ENCODE measurements at places on chromosomes 5 and 9.

- no peak for DNase-seq
Observed at GRCh38 chr5:149938791-149939358, 5.7 kb downstream of the PDE6A start.

DNA sequence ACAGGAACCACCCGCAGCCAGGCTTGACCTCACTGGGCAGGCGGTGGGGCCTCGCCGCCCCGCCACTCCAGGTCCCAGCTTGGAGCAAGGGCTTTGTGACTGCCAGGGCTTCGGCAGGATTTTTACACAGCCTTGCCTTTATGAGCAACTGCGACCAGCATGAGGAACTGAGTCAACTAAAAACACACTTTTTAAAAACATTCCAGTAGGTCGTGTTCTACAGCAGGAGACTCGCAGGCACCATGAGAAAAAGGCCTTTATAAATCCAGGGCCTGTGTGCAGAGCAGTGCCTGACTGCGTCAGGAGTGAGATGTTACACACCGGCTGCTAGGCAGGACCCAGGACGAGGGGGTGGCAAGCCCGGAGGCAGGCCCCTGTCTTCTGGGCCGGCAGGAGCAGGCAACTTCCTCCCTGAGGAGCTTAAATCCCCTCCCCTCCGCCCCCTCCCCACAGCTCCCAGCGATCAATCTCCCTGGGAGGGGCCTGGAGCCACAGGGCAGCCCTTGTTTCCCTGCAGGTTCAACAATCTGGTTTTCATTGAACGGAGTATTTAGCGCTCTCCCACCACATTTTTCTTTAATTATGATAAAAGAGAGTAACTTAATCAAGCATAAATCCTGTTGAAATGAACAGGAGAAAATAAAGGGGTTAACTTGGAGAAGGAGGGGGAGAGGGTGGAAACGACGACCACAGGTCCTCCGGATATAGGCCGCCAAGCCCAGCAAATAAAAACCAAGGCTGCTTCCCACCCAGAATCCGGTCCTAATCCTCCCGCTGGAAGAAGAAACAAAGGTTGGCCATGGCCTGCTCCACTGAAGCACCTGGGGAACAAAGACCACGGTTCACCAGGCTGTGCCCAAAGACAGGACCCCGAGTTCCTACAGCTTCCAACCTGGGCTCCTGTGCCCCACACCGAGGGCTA lies 92.5 kb downstream of the ROR2 start:
- no peak for DNase-seq

DNA sequence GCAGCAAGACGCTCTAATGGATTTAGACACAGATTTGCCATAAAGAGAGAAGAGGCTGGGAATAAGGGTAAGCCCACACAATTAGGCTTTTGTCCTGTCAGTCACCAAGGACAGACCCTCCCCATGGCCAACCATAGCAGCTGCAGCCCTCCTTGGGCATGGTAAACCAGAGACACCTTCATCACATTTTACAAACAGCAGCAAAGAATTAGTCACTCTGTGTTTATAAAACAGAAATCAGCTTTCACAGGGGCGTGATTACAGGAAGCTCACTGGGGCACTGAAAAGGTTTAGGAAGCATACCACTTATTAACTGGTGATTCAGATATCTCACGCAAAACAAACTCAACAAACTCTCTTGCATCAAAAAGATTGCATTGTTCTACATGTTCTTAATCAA lies 37.3 kb upstream of the ZNF622 start:
- no peak for DNase-seq

GRCh38 chr5:124634741-124635323 lies 111.6 kb downstream of the ZNF608 start:
- no peak for DNase-seq

DNA sequence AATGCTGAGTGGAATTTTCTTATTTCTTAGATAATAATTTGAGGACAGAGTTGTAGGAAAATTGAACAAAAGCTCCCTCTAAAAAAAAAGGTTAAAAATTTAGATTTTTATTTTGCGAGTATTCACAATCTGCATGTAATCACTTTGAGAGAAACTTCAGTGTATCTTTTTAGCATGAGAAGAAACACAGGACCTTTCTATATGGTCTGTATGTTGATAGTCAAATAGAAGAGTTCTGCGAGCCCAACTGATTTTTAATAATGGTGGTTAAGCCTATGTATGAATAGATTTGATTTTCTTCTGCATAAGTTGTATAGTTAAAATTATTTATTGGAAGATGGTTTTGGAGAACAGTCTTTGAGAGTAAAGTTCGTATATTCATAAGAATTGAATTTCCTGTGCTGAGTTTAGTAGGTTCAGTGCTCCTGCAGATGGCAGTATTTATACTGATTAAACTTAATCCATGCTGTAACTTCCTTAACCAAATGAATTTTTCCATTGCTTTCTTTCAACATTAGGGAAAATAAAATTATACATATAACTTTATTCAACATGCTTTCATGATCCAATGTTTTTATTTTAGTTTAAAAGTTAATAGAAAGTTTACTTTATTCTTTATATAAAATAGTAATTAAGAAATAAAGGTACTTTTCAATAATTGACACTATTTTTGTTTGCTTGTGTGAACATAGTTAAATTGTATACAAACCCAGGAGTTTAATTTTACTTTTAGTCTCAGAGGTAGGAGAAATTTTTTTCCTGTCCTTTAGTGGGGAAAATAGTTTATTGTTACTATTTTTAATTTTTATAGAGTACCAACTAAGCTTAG lies 19.6 kb downstream of the TCERG1 start:
- DNase-seq = no peak

DNA sequence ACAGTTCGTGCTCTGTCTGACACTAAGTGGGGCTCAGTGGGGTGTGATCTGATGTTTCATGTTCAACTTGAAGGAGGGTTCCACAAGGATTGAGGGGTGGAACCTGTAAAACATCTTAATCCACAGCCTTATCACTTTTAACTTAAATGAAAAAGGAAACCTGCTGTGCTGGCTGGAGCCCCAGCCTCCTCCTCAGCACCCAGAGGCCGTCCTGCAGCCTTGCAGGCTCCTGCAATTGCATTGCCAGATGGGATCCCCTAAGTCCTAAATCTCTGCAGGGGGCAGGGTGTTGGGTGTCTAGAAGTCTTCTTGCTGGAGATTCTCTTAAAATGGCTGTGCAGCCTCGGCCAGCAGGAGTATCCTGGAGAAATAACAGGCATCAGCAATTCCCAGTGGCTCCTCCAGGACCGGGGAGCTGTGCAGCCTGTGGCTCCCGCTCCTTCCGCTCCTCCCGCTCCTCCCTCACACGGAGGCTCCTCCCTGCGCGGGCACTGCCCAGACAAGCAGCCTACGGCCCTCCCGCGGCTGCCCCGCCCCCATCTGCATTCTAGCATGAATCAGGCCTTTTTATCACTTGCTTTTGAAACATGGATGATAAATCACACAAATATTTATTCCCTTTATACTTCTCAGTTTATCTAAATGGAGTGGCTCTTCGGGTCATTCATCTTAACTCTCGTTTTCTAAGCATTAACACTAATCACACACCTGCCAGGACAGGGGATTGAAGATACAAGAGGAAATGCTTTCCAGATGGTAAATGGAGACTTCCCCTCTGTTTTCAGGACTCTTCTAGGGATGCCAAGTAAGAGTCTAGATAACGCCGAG lies 131.0 kb downstream of the ADAMTS16 start:
- DNase-seq = no peak

- no peak for DNase-seq
Observed at GRCh38 chr9:551986-552929, 289.2 kb upstream of the DMRT1 start.

- no peak for DNase-seq
Observed at GRCh38 chr5:133967124-133967523, 1.3 kb downstream of the C5orf15 start.

GRCh38 chr5:141874262-141874964 lies 3.8 kb downstream of the PCDH1 start:
- no peak for DNase-seq

- DNase-seq = no peak
Observed at GRCh38 chr9:97900738-97901565, 21.3 kb downstream of the TRMO start.

DNA sequence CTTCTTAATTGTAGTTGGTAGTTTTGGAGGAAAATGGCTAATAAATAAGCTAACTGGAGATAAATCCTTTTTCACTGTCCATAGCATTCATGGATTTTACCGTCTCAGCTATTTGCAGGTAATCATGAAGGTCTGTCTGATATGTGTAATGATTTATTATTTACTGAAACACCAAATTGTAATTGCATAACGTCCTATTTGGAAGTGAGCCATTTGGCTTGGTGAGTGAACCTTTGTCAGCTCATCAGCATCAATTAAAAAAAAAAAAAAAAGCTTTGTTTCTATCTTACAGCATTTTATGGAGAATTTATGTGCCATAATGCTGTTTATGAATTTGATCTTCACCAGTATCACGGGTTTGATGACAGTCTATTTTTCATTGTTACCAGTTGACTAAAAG lies 20.2 kb downstream of the RECK start:
- no peak for DNase-seq

- no peak for DNase-seq
Observed at GRCh38 chr9:77386187-77386586, 208.9 kb downstream of the VPS13A start.

GRCh38 chr9:114266969-114267368 lies 55.9 kb upstream of the ORM1 start:
- DNase-seq = no peak

DNA sequence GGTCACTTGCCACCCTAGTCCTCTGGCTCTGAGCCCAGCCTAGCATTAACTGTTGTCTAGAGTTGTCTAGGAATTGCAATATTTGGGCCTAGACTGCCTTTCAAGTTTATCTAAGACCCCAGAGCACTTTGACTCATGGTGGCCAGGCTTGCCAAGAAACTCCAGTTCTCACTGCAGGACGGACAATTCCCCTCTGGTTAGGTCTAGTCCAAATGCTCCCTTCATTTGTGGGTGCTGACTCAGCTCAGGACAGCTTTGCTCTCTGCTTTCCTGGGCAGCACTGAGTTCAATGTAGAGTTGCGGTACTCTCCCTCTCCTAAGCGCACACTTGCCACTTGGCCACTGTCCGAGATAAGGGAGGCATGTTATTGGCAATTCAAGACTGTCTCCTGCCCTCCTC lies 619.4 kb downstream of the TLE1 start:
- DNase-seq = no peak

DNA sequence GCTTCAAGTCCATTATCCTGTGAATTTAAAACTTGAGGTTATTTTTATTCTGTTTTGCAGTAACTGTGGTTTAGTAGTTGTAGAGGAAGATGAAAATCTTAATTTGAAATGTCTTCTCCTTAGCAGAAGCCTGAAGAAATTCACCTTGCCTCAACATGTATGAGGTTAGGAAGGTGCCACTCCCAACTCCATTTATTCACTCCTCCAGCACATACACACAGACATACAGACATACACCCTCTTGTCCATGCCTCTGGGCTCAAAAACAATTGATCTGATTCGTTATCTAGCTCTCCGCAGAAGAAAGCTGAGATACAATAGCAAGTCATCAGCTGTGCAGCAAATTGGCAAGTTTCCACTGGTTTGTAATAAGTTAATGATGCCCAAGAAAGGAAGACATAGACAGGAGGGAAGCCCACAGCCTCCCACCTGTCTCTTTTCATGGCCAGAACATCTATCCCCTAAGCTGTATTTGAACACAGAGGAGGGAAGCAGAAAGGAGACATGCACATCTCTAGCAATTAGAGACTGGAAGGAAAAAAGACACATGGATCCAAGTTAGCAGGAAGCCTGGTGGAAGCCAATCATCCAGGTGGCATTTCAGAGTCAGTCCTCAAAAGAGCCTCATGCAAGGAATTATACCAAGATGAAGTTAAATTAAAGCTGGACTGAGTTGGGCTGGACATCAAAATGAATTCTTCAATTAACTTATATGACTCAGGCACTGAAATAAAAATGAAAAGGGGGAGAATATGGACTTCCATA lies 257.9 kb downstream of the ASTN2 start:
- no peak for DNase-seq

DNA sequence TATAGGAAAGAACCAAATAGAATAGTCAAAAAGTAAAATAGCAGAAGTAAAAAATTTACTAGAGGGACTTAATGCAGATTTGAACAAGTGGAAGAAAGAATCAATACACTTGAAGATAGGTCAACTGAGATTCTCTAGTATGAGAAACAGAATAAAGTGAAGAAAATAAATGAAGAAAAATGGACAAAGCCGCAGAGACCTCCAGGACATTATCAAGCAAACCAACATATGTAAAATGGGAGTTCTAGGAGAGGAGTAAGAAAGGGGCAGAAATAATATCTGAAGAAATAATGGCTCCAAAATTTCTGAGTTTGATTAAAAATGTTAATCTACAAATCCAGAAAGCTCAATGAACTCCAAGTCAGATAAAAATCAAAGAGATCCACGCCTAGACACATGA lies 70.0 kb upstream of the ZBTB43 start:
- DNase-seq = no peak

DNA sequence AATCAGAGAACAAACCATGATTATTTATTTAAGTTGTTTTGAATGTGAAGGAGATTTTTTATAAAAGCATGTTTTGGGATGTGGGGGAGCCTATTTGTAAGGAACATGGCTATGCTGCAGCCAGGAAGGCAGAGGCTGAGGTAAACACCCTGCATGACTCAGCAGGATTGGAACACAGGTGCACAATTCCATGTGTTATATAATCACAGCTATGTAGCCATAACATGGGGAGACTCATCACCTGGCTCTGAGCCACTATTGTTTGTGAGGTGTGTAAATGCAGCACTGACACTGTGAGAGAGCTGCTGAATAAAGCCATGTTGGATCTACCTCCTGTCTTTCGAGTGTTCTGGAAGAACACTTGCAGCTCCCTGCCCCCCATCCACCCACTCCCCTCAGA lies 1009.8 kb downstream of the DNAH5 start:
- no peak for DNase-seq

DNA sequence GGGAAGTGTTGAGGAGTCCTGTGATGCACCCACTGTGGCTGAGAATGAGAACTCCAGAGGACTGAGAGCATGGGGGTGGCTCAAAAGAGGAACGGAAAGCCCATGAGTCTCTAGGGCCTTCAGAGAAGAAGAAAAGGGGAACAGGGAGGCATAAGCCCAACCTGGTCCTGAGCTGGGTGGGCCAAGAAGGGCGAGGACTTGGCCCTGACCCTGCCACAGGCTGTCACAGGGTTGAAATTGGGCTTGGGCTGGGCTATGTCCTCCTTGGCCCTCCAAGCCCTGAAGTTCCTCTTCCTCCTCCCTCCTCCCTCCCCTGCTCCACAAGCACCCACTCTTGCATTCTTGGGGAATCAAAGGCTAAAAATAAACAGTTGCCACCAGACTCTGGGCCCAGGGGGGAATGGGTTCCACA lies 49.3 kb upstream of the PPARGC1B start:
- no peak for DNase-seq

- no peak for DNase-seq
Observed at GRCh38 chr9:113444736-113445135, 18.8 kb upstream of the RGS3 start.

GRCh38 chr5:102782217-102782872 lies 27.2 kb downstream of the PAM start:
- DNase-seq = no peak

GRCh38 chr9:98008764-98009163 lies 25.6 kb downstream of the ANP32B start:
- no peak for DNase-seq

DNA sequence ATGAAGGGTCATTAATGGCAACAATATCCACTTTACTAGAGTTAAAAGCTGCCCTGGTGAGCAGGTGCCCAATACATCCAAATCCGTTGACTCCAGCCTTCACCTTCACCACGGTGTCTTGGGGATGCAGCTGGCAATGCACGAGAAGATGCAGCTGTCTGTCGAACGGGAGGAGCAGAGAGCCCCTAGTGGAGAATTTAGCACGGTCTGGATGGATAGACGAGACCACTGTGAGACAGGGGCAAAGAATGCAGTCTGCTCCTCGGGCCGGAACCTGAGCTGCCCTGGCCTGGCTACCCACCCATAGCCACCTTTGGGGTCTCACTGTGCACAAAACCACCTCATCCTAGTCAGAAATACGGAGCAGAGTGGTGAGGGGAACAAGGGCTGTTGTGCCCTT lies 35.1 kb downstream of the ADRA1B start:
- DNase-seq = no peak
